ENCODE measurements at places on chromosomes 3 and 15.

GRCh38 chr15:63236272-63236671 is 41.1 kb upstream of the APH1B start:
- no peak for DNase-seq

DNA sequence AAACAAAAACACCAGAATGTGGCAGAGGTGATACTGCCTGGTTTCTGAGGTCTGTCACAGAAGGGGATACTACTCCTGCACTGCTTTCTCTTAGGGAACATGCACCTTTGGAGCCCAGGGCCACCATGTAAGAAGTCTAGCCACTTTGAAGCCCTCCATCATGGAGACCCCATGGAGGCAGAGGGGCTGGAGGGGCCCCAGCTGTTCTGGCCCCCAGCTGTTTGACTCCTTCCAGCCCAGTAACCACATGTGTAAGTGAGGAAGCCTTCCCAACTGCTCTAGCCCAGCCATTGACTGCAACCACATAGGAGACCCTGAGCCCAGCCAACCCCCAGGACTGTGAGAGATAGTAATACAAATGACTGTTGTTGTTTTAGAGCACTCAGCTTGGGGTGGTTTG is 9.0 kb upstream of the IGDCC4 start:
- DNase-seq = no peak

GRCh38 chr3:58034738-58035523 is 26.7 kb downstream of the FLNB start:
- DNase-seq = no peak

GRCh38 chr15:25830844-25831451 is 32.2 kb downstream of the ATP10A start:
- no peak for DNase-seq

DNA sequence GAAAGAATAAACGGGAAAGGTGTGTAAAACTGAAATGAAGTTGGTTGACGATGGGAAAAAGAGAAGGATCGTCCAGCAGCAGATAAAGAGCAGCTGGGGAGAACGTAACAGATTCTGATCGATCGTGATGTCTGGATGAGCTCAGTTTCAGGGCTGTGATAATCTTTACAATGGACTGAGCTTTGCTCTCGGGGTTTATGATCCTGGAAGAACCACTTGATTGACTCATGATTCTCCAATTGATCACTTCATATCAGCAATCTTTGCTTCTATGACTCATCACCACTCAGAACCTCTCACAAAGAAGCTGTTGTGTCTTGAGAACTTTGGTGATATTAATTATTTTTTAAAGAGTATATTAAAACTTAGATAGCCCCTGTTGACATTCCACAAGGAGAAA is 690.7 kb downstream of the TUSC7 start:
- DNase-seq = no peak

DNA sequence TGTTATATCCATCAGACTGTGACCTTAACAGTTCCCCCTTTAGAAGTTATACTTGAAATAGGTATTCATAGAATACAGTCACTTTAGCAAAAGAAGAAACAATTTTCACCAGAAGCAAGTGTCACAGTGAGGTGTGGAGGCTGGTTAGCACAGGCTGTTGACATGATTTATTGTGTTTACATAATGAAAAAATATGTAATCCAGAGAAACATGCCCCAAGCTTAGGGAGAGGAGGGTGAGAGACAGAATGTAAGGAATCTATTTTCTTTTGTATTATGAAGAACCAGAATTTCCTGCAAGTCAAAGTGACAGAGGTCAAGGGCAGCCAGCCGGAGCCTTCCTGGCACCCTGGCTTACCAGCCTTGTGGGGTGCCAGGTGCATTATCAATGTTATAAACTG is 4.0 kb downstream of the IL12A start:
- DNase-seq = no peak

GRCh38 chr15:68152342-68152741 is 52.8 kb downstream of the CALML4 start:
- no peak for DNase-seq

Data from activated T-helper 1 cell treated with Interleukin-2 at 50 U/mL for 16 hours (primary cell).